NT2/D1 (cell line): ENCODE measurements at places on chromosomes 13 and 19.

DNA sequence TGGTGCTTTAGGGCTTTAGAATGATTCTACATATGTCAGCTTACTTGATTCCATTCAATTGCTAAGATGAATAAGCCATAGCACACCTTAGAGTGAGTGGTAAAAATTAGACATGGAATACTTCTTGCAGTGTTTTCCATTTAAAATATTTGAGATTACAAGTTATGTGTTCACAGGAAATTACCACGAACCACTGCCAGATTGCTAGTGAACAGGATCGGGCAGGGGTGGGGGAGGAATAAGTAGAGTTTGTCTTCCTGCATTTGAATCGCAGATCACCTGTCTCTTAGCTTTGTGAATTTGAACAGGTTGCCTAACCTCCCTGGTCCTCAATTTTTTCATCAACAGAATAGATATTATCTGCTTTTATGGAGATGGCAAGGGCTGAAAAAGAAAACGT lies 124.6 kb downstream of the GGACT start:
- DNase-seq, result no peak

GRCh38 chr13:68176475-68176874 lies 946.3 kb upstream of the PCDH9 start:
- DNase-seq, result no peak

DNA sequence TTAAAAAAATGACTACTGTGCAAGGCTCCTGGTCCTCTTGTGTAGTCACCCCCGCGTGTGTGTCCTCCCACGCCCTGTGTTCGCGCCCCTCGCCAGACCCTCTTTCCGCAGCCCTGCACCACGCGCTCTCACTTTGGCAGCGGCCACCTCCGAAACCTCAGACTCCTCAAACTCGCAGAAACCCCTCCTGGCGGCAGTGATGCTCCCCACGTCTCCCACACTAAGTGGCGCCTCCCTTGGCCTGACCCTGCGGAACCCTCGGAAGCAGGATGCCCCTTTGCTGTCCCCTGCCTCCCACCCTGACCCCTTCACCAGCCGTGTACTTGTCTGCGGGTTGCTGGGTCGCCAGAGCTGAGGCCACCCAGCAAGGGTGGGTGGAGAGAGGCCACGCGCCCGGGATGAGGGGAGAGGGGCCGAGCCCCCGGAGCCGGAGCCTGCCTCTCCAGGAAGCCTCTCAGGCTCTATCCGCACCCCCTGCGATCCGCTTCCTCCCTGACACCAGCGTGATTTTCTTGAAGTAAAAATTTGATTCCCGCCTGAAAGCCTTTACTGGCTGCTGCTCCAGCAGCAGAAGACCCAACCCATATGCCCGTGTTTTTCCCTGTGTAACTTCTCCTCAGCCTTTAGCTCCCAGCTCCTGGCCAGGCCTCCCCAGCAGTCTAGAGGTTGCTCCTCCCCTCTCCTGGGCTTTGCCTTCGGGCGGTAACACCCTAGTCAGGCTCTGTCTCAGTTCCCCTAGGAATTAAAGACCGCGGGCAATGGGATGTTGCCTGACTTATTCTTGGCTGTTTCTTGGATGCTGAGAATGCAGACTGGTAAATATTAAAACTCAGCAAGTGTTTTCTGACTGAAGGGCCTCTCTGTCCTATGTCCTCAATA lies 55.2 kb downstream of the MIPEP start:
- no peak for DNase-seq

DNA sequence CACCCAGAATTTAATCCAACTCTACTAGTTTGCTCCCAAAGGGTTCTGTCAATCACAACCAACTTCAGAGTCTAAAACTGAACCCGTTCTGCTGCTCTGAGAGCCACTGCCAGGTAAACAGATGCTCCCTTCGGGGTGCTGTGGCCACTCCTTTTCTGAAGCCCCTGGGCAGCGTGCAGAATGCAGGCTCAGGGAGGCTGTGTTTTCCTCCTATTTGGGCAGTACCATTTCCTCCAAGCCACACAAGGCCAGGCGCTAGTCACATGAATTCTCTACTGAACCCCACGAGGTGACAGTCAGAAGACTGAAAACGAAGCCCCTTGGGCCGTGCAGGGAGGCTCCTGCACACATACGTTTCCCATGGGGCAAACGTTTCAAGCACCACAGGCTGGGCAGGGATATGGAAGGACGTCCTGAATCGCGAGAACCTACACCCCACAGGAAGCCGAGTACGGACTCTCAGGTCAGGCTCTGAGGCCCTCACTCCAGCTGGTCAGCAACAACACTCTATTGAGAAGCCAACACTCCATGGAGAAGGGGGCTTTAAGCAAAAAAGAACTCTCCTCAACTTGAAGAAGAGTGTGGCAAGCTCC lies 71.8 kb downstream of the CCDC70 start:
- no peak for DNase-seq

- DNase-seq, result no peak
These were observed 65.0 kb downstream of the COG3 start for GRCh38 chr13:45529758-45530157.

DNA sequence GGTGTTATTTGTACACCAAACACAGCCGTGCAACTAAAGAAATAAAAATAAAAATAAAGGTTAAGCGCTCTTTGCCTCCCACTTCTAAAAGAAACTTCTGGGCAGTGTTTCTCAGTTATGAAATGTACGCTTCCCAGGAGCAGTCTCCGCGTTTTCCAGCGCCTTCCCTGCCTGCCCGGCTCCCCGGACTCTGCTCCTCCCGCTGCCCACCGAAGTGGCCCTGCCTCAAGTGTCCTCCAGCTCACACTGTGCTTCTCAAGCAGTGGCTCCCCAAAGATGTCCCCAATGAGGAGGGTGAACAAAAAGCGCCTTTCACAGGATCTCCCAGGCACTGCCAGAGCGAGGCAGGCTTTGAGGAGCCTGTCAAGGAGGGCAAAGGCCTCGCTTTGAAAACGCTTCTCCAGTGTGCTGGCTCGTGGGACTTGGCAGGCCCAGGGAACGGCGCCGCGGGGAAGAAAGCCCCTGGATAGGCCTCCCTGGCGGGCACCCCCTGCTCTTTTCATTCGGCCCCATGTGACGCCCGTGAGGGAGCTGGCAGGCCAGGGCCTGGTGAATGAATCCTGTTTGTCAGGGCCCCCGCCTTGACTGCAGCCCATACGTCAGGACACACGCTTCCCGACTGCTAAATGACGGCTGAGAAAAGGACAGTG lies 187.1 kb downstream of the FOXO1 start:
- no peak for DNase-seq

DNA sequence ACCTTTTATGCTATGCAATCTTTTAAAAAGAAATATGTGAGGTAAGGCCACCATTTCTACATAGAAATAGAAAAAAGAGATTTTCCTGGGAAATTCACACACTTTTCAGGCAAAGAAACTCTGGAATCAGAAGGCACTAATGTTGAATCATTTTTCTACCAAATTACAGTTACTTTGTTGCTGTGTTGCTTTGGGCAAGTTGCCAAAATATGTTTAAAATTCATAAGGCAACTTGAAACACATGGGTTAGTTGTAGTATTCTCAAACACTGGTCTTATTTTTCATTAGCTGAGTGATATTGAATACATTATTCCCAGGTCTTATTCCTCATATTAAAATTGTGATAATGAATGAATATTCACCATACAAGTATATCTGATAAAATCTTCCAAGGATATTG lies 195.0 kb upstream of the SLITRK1 start:
- DNase-seq, result no peak

- DNase-seq, result peak; percentile 68
These were observed 8.7 kb upstream of the INSL3 start for GRCh38 chr19:17829855-17830566.

- DNase-seq, result no peak
These were observed 51.7 kb downstream of the SLC7A9 start for GRCh38 chr19:32817569-32818476.

DNA sequence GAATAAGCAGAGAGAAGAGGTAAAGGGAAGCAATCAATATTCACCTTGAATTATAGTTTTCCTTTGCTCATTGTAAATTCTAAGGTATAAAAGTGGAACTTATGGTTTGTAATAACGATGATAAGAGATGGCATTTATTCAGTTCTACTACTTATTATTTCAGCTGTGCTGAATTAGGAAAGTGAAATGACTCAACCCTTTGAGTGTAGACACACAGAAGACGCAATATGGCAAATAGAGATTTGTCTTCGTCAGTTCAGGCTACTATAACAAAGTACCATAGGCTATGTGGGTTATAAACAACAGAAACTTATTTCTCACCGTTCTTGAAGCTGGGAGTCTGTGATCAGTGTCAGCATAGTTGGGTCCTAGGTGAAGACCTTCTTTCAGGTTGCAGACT lies 713.0 kb upstream of the PCDH9 start:
- DNase-seq, result no peak

GRCh38 chr13:97185291-97185690 lies 36.8 kb upstream of the MBNL2 start:
- DNase-seq, result no peak

DNA sequence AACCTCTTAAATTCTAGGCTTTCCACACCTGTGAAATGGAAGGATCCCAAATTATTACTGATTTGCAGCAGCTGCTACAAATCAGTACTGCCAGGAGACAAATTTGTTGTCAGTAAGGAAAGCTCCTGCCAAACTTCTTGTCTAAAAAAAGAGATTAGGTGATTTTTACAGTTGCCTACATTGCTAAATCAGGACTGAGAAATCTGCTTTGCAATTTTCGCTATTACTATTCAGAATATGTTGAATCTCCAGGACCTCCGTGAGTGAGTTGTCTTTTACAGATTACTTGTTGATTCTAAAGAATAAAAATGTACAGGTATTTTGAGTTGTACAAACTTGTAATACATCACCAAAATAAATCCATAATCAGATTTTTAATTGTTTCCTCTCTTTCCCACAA lies 1815.9 kb downstream of the PCDH9 start:
- no peak for DNase-seq

DNA sequence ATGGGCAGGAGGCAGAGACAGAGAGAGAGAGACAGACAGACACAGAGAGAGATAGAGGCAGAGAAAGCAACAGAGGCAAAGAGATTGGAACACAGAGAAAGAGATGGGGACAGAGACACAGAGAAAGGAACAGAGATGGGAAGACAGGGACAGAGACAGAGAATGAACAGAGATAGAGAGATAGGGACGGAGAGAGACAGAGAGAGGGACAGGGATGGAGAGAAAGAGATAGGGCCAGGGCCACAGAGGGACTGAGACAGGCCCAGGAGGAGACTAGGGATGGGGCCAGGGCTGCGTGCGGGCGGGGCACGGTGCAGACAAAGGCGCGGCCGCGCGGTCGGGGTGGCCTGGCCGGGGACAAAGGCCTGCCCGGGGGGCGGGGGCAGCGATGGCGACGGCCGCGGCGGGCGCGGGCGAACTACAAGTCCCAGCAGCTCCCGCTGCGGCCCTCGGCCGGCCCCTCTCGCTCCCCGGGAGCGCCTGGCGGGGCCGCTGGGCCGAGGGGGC lies at the start of gene ZNF358:
TSS of gene ZNF358 (plus strand) at position 459 of the 507 bp plus-strand sequence. CDS start 3,140 bp downstream, outside the sequence.
- DNase-seq, result no peak

GRCh38 chr13:77429320-77430142 lies 102.6 kb upstream of the MYCBP2 start:
- no peak for DNase-seq

- no peak for DNase-seq
These were observed 418.9 kb downstream of the KLF12 start for GRCh38 chr13:73715114-73715910.

GRCh38 chr13:91304741-91305140 lies 42.7 kb upstream of the MIR17HG start:
- no peak for DNase-seq

DNA sequence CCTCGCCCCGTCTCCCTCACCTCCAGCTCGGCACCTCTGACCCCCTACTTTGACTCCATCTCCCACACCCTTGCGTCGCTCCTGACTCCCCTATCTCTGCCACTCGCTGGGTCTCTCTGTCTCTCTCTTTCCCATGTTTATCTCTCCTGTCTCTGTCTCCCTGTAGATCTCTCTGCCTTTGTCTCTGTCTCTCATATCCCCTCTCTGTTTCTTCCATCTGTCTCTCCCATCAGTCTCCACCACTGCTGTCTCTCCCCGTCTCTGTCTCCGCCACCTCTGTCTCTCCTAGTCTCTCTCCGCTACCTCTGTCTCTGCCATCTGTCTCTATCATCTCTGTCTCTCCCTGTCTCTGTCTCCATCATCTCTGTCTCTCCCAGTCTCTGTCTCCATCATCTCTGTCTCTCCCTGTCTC lies 12.4 kb upstream of the BBC3 start:
- DNase-seq, result no peak

GRCh38 chr19:2255982-2256685 lies at the start of gene JSRP1:
JSRP1 (minus strand) TSS chr19:2256417; CDS start chr19:2255314, 1,103 bp downstream.
- no peak for DNase-seq

GRCh38 chr13:93765062-93765461 lies 538.5 kb downstream of the GPC6 start:
- DNase-seq, result no peak
